Glutamatergic neuron (in vitro differentiated cells): ENCODE measurements at places on chromosomes 2 and 18.
A peak's percentile ranks its signal among the peaks of the same experiment; 100 is the strongest.

DNA sequence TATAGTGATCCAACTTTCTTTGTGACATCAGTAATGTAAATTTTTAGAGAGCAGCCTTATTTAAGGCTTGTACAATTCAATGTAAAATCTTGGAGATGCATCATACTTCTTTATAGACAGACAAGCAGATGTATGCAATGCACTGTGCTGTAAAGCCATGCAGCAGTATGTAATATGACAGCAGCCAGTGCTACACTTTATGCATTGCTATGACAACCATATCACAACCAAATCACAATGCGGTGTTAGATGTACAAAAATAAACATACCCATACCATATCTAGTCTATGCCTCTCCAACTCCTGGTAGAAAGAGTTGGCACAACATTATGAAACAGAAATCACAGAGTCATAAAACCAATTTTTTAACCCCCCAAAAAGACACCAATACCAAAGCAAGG lies 110.3 kb upstream of the WDSUB1 start:
- no peak for DNase-seq

DNA sequence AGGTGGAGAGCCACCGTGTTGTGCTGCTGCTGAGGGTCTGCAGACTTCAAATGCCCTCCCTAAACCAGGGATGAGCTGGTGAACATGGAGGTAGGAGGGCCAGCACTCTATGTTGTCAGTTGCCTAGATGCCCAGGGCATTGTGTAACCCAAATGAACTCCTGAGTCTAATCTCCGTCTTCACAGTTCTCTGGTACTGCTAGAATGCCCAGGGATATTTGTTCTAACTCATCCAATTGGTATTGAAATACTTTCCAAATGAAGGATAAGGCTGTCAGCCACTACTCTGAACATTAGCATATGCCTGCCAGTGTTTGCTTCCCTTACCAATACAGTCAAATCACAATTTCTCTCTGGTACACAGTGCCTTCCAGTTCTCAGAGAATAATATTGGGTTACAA lies 492.6 kb downstream of the SLC4A3 start:
- no peak for DNase-seq

GRCh38 chr18:13273800-13274199 lies 55.2 kb downstream of the LDLRAD4 start:
- DNase-seq, result no peak

GRCh38 chr2:62202019-62202722 lies 6.3 kb downstream of the B3GNT2 start:
- no peak for DNase-seq

- no peak for DNase-seq
Observed at GRCh38 chr2:201433394-201433995, 17.8 kb downstream of the TRAK2 start.

DNA sequence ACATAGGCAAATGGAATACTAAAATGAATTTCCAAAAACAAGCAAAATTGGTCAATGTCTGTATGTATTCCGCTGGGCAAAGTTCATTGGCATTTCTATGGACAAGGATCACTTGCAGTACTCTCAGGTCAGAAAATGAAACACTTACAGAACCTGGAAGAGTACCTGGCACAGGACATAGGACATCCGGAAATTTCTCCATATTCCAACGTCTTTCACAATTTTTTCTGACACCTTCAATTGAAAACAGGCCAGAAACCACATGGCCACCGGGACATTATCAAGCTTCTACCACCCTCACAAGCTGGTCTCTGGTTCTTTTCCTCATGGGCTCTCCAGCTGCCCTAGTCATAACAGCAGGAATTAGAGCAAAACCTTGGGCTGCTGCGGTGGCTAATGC lies 96.9 kb upstream of the MSH6 start:
- no peak for DNase-seq

- DNase-seq, result peak; percentile 30
Observed at GRCh38 chr2:16900405-16901025, 234.9 kb upstream of the CYRIA start.
